ENCODE measurements at places on chromosomes 5 and 9.
A peak's percentile ranks its signal among the peaks of the same experiment; 100 is the strongest.

DNA sequence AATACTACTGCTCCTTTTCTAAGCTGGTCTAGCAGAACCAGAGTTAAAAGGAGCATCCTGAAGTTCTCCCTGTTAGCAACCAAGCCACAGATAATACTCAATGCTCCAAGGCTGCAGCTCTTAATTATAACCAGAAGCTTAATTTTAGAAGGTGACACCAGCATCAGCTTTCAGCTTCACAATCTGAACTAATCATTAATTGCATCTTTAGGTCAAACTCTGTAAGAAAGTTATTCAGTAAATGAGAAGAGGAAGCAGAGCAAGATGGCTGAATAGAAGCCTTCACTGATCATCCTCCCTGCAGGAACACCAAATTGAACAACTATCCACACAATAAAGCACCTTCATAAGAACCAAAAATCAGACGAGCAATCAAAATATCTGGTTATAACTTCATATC, 38.5 kb downstream of the APBA1 start:
- no peak for DNase-seq

DNA sequence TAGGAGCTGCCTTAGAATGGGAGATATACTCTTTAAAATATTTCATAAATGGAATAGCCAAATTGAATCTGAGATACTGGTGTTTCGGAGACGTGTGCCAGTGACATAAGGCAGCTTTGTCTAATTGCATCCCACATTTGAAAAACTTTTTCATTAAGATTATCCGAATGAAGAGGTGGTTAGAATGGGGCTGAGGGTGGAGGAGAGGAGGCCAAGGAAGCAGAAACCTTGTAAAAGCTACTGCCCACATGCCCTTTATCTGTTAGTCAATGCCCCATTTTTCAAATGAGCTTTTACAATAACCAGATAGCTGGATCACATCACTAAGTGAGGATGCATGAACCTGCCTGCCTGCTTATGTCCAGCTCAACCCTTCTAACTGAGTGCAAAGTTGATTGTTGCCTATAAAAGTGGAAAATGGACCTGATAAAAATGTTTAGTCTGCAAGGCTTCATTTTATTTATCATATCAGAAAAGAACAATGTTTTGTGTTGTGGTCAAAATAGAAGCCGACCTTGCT, 34.8 kb downstream of the SNX24 start:
- DNase-seq = no peak

DNA sequence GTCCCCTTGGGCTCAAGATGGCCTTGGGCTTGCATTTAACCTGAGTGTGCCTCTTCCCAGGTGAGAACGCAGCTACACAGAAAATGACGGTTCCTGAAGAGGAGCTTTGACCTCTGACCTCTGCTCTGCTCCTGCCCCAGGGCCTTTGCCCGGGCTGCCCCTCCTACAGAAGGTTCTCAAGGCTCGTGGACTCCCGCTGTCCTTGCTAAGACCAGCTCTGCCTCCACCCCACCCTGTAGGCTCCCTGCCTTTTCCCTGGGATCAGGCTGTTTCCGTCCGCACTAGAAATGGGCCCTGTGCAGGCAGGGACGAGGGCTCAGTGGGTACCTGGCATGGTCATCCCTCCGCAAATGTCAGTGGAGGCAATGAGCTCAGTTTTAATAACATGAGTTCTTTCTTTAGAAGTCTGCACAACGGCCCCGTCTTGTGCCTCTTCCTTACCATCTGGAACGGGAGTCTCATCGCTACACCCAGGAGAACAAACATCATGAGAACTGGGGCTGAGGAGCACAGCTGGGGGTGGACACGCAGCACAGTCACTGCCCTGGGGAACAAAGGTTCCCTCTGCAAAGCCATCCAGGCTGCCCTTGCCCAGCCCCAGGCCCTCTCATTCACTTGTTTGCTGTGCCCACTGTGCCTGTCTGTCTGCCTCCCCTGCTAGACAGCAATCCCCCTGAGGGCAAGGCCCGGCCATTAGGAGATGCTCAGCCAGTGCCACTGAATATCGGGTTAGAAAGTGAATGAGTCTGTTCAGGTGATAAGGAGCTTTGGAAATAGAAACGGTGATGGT, 26.7 kb upstream of the LPCAT1 start:
- no peak for DNase-seq

GRCh38 chr5:130773813-130774212, 391.2 kb downstream of the HINT1 start:
- DNase-seq = no peak

DNA sequence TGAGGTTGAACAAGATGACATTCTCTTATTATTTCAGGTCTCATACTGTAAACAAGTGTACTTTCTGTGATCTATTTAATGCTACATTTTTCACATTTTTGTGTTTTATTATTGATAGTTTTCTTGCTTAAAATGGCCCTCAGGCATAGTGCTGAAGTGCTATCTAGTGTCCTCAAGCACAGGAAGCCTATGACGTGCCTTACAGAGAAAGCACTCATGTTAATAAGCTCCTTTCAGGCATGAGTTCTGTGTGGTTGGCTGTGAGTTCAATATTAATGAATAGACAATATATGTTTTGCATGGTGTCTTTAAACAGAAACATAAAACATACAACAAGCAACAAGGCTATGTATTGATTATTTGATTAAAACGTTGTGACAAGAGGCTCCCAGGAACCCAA, 450.1 kb downstream of the PLK2 start:
- no peak for DNase-seq

DNA sequence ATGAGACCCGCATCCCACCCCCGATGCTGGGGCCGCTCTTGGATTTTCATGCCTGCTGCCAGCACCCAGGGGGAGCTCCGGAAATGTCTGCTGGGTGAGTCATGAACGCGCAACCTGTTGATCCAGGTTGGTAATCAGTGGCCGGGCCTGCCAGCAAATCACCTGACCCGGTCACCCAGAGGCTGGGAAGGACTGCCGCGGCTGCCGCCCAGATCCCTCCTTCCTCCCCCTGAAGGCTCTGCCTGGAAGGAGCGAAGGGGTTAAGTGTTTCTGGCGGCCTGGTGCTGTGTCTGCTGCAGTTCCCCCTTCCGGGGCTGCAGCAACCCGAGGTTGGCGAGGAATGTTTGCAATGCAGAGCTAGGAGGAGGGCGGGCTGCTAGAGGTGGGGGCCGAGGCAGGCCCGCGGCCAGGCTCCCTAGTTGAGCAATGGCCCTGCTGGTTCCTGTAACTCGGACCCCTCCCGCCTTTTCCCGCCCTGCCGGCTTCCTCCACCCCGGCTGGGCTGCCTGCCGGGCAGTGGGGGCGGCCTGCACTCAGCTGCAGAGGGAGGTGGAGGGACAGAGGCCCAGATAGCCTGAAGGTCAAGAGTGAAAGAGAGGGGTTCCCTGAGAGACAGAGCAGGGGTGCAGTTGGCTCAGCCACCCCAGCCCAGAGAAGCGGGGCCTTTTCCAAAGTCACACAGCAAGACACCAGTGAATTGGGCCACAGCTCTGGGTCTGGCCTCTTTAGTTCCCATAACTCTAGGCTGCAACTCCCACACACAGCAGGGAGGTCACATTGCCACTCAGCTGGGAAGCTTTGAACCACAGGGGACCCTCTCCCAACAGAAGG, 156.3 kb upstream of the IER5L start:
- DNase-seq = peak; percentile 79

DNA sequence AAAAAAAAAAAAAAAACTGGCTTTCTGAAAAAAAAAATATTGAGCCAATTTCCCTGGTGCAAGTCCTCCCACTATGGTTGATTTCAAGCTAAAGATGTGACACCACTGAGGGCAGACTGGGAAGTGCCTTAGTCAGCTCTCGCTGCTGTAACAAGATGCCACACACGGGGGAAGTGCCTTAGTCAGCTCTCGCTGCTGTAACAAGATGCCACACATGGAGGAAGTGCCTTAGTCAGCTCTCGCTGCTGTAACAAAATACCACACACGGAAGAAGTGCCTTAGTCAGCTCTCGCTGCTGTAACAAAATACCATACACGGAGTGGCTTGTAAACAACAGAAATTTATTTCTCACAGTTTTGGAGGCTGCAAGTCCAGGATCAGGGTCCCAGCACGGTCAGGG, 23.4 kb downstream of the BTNL9 start:
- no peak for DNase-seq

Measured in HFFc6 (cell line).